ENCODE measurements at places on chromosomes 3 and 15.
A peak's percentile ranks its signal among the peaks of the same experiment; 100 is the strongest.

DNA sequence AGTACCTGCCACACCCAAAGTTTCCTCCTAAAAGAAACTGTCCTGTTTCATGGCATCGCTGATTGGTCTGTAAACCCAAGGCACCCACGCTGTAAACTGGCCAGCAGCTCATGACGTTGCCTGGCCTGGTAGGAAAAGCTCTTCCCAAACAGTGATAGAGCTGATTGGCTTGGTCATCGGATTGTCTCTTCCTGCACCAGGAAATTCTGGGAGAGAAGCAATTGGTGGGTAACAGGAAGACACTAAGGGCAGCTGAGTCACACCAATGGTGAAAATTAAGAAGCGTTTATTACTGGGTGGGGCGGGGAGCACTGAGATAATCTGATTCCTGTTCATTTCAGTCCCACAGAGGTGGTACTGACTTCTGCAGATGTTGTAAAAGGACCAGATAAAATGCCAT lies 31.0 kb downstream of the KLHL6 start:
- no peak for DNase-seq

- DNase-seq = no peak
These were observed 145.2 kb downstream of the KLF13 start for GRCh38 chr15:31471731-31472430.

- DNase-seq = no peak
These were observed 41.0 kb upstream of the FRMD4B start for GRCh38 chr3:69426967-69427304.

- no peak for DNase-seq
These were observed 54.8 kb downstream of the ZBTB38 start for GRCh38 chr3:141422961-141423582.

DNA sequence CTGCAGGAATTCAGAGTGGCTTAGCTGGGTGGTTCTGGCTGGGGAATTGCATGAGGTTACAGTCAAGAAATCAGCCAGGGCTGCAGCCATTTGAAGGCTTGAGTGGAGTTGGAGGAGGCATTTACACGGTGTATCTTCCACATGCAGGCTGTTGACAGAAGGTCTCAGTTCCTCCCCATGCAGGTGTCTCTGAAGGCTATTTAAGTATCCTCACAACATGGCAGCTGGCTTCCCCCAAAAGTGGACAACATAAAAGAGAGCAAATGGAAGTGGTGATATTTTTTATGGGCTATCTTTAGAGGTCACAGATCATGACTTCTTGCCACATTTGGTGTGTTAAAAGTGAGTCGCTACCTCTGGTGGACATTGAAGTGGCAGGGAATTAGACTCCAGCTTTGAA lies 60.1 kb upstream of the SPRED1 start:
- DNase-seq = no peak

- no peak for DNase-seq
These were observed 138.4 kb downstream of the LEKR1 start for GRCh38 chr3:156964577-156964976.

GRCh38 chr15:62112616-62113593 lies 46.1 kb downstream of the C2CD4A start:
- DNase-seq = no peak

DNA sequence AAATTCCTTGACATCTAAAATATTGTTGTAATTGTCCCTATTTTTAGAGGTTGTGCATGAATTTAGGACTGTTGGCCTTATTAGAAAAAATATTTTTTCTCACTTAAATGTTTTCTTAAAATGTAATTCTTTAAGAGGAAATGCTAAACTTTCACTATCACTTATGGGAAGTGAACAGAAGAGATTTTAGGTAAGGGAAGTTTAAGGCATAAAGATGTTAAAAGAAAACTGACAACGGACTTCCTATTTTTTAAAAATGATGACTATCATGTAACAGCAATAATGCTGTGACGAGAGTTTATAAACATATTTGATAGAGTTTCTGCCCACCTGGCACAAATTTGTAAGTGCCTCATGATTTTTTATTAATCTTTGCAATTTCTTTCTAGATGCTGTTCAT lies 3.1 kb downstream of the C3orf38 start:
- DNase-seq = no peak

DNA sequence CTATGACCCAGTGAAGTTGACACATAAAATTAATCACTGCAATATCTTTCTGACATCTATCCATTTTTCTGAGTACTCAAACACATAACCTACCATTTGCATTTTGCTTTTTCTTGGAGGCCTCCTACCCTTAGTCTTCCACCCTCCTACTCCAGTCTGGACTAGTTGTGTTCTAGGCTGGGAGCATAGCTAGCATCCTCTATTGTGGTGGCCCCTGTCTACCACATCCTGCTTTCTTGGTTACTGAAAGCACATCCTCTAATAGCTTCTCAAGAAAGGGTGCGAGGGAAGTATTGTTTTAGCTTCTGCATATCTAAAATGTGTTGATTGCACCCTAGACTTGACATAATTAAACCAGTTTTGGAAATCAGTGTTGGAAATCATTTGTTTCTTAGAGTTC lies 176.5 kb downstream of the THSD4 start:
- DNase-seq = no peak

DNA sequence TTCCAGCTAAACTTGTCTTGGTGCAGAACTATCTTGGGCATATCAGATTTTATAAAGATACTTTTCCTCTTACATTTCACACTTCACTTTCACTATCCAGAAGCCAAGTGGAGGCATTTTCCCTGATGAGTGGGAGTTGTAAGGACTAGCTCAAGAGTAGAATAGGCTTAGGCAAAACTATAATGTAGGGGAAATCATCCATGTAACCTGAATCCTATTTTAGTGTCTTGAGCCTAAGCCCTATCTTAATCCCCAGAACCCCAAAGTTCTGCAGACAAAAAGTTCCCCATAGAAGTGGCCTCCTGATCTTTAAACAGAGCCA lies 42.2 kb upstream of the CD47 start:
- DNase-seq = no peak

DNA sequence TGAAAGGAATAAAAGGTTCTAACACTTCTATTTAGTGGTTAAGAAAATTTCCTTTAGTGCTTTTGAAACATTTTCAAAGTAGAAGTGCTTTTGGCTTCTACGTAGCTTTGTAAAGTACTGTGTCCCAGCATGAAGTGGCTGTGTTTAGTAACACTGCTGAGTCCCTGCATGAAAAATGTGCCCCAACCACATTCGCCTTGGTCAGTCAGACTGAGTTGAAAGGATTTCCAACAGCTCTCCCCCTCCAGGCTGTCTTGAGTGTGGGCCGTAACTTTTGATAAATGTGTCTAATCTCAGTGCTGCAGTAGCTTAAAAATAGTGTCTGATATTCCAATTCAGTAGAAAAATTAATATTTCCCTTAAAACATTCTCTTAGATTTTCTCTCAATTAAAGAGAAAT lies 115.0 kb downstream of the NR1D2 start:
- DNase-seq = no peak

- no peak for DNase-seq
These were observed 1.6 kb downstream of the PTX3 start for GRCh38 chr3:157438194-157438730.

- DNase-seq = peak; percentile 44
These were observed 508.5 kb upstream of the ATP11B start for GRCh38 chr3:182284793-182285192.

GRCh38 chr3:111246967-111247760 lies 175.5 kb downstream of the NECTIN3 start:
- DNase-seq = no peak

GRCh38 chr3:106263011-106263410 lies 394.2 kb upstream of the CBLB start:
- no peak for DNase-seq

All from NCI-H526 (cell line).